ENCODE measurements at places on chromosomes 2 and 18.

GRCh38 chr2:170928036-170928823 is 823 bp upstream of the GORASP2 start:
- no peak for DNase-seq

DNA sequence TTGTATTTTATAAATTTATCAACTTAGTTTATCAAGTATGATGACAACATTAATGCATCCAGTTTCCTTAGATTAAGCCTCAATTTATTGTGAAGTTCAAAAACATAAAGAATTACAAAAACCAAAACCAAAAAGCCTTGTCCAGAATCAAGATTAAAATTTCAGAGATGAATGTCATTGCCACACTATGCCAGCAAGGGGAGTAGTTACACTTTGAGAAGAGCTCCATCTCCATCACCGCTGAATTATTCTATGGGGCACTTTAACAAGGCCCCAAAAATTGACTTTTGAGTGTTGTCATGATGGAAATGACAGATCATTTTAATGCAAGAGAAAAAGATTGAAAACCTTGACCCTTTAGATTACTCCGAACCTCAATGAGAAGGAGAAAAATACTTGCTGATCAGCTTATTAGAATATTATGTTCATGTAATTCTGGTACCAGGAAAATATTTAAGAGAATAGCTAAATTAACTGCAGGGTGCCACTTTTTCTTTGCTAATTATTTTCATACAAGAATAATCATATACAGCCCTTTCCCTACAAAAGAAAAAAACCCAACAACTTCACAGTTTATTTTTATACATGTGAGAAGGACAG is 152.5 kb upstream of the AQP4 start:
- no peak for DNase-seq

DNA sequence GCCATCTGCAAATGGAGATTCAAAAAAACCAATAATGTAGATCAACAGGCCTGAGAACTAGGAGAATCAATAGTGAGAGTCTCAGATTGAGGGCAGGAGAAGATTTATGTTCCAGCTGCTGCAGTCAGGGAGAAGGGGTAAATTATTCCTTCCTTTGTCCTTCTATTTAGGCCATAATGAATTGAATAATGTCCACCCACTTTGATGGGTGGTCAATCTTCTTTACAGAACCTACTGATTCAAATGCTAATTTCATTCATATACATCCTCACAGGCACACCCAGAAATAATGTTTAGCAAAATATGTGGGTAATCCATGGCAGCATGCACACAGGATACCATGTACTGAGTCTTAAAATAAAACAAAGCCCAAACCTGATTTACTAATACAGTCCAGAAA is 695.3 kb upstream of the REG3G start:
- DNase-seq, result no peak

DNA sequence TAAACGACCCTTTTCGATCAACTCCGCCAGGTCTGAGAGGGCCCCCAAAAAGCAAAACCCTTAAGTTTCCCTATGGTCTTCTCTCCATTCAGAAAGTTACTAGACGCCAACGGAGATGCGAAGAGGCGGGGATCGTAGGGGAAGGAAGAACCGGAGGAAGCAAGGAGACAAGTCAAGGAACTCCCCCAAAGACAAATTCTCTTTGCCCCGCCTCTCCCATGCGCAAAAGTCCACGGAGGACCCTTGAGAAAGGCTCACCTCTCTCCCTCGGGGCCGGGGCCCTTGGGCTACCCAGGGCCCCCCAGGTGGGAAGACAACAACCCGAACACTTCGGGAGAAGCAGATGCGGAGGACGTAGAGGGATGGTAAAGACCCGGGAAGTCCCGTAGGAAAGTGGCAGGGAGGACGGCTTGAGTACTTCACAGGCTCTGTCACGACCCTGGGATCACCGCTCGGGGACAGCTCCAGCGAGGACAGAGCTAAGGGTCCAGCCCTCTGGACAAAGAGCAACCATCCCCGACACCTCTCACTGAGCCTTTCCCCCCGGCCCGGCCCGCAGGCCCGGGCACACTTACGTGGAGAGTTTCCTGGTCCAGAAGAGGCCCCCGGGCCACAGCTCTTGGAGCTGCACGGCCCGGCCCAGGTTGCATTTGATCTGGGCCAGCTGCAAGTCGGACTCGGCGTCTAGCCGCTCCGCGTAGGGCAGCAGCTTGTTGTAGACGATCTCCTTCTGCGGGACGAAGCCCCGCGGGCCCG is 647 bp downstream of the PSME4 start:
- DNase-seq, result no peak

DNA sequence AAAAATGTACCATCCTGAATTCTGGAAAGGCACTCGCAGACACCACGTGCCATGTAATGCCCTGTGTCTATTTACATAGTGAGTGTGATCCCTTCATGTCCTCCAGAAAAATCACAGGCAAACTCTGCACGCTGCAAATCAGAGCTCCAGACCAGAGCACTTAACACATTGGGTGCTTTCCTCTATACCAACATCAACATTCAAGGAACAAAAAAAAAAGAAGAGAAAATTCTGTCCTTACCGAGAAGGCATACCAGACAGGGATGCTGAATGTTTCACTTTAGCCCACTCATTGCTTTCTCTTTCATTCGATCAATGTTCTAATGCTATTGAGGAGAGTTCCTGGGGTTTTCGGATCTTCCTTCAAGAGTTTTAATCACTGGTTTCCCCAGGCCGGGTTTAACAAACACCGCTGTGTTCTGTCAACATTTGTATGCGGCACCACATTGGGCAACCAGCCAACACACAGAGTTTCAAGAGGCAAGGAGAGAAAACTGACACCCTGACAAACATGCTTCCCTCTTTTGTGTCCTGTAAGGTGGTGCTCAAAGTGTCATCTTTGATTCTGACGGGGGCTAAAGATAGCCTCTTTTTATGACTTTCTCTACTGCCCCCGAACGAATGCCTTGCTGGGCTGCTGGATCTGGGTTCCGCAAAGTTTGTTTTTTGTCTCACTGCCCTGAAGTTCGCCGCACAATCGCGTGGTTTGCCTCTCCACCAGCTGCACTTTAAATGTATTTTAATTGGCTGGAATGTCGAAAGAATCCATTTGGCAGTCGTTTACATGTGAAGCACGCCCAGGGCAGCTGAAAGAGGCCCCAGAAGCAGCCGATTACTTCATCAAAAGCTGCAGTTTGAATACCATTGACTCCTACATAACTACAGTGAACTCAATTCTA is 106.4 kb upstream of the NCKAP5 start:
- no peak for DNase-seq

DNA sequence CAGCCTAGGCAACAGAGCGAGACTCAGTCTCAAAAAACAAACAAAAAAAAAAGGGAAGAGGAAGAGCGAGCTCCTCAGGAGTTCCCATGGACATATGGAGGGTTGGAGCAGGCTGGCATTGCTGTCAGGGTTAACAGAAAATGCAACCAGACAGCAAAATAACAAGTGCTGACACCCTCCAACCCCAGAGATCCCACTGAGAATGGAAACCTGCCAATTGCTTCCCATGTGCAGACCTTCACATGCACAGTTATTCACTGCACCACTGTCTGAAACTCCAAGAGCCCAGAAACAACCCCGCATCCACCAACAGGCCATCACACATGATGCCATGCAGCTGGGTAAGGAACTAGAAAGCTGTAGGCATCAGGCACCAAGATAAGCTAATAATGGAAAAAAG is 43.5 kb downstream of the TFCP2L1 start:
- DNase-seq, result no peak

All from T1000 (cell line).